ENCODE measurements at places on chromosomes 13 and 19.

- no peak for DNase-seq
Measured at GRCh38 chr13:20911037-20911436, 8.5 kb upstream of the XPO4 start.

DNA sequence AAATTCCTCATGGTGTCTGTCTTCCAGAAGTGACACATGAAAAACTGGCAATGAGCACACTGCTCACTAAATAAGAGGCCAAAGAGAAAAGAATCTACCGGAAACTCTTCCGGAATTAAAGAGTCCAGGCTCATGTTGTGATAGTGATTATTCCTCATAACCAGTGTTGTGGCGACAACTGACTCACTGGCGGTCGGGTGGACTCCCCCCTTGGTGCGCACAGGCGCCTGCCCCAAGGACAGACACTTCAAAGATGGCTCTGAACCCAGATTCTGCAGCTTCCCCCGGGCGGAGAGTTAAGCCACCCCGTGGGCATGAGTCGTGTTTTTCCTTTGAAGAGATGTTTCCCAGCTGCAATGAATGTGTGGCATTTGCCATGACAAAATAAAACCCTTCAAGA is 10.3 kb downstream of the IL17D start:
- no peak for DNase-seq

GRCh38 chr13:104810242-104810641 is 1725.2 kb downstream of the EFNB2 start:
- no peak for DNase-seq

- no peak for DNase-seq
Measured at GRCh38 chr13:67438465-67438864, 208.3 kb upstream of the PCDH9 start.

GRCh38 chr13:23889615-23890607 is 711 bp upstream of the MIPEP start:
- no peak for DNase-seq

DNA sequence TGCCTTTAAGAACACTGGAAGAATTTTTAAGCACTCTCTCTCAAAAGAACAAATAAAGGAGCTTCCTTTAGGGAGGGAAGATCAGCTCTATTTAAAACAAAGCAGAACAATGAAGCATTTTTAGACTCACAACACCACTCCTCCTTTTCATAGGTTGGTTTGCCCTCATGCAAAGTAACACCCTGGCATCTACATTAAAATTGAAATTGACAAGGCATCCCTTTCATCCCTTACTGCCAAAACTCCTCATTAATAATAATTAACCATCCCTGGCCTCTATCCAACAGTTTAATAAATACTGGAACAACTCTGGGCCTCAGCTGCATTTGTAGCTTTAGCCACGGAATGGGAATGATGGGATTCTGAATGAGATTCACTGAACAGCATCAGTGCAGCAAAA is 929.1 kb downstream of the PCDH9 start:
- DNase-seq: no peak

GRCh38 chr19:14114439-14114838 is 3.1 kb downstream of the PRKACA start:
- DNase-seq: no peak

DNA sequence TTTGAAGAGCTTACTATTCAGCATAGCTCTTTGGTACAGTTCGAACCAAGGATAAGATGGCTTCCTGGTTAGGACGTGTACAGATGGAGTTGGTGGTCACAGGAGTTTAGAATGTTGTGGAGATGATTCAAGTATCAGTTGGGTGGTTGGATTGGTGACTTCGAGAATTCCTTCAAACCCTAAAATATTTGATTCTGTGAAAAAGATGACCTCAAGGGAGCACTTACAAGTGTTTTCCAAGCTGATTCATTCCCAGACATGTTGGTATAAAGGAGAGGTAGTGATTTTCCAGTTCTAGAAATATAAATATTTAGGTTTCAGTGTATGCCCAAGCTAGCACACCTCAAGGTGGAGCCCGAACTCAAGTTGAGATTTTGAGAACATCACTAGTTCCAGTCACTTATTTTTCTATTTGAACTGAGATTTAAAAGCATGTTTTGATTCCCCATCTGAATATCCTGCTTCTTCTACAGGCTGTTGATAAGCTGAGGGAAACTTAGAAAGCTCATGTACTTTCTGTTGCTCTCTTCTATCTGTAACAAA is 306.1 kb downstream of the DCT start:
- no peak for DNase-seq

DNA sequence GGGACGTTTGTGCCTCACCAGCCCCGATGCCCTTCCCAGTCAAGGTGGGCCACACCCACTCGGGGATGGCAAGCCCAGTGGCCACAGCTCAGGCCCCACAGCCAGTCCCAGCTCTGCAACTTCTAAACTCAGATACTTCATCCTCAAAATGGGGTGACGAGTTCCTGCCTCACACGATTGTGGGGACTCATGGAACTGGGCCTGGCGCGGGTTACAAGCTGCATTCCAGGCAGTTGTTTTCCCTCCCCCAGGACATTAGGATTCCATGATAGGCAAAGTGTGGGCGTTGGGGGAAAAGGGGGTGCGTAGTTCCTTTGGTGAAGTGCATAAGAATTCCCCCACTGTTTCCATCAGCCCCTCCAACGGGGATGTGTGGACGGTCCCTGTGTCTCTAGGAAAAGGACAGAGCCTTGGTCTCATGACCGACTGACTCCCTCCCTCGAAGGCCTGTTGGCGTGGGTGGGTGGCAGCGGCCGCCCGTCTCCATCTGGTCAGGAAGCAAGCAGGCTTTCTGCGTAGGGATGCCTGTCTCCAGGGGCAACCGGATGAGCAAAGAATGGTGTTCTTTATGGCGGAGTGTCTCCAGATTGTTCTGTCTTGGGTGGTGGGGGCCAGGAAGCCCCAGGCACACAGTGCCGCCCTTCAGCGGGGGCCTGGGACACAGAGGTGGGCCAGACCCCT is 21.1 kb upstream of the NPAS1 start:
- no peak for DNase-seq

DNA sequence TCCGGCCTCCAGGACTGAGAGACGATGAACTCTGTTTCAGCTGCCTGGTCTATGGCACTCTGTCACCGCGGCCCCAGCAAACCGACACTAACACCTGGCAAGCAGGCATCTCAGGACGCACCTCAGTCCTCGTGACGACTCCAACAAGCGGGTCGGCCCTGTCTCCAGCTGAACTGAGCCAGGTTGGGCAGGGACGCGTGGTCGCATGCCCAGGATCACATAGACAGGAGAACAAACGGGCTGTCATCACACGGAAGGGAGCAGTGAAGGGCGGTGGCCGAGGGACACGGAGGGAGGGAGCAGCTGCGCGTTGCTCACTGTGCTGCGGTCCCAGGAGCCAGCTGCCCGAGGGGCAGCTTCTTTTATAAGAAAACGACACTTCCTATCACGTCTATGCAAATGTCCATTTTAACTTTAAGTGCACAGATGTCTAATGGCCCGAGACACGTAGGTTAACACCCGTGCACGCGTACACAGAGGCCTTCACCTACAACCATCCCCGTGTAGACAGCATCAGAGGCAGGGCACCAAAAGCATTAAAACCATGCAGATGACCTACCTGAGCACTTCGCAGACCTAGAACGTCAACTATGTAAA is 8.9 kb downstream of the SGTA start:
- DNase-seq: no peak

DNA sequence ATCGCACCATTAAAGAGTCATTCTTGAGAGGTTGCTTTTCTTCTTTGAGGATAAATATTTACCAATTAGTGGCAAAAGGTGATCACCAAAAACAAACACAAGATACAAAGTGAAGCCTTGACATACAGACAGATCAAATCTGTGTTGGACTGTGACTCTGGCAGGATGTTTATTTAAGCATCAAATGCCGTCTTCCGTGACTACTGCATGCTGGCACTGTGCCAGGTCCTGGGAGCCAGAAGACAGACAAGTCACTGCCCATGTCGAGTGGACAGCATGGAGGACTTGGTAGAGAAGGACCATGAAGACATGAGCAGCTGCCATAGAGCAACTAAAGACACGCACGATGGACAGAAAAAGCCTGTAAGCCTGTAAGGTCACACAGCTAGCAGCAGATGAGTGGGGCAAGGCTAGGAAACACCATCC is 92.8 kb upstream of the FARP1 start:
- no peak for DNase-seq

GRCh38 chr13:107202371-107203023 is 634.6 kb upstream of the ARGLU1 start:
- no peak for DNase-seq

DNA sequence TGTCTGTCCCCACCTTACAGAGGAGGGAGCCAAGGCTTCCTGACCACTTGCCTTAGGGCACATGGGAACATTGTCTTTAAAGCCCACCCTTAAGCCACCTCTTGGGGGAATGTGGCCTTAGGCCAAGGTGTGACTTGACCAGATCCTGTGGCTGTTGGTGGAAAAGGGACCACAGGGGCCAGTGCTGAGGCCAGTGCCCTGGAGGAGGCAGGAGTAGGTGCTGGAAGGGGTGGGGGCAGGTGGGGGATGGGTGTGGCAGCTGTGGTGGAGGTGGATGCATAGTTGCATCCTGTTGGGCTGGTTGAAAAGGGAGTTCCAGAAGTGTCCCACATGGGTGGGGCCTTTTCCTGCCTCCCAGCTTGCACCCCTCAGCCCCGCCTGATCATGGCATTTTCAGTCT is 44.8 kb downstream of the DNM2 start:
- peak; percentile 91 for DNase-seq

Measured in left colon (tissue), 2 donors.